ENCODE measurements at places on chromosomes 1 and 21.
A peak's percentile ranks its signal among the peaks of the same experiment; 100 is the strongest.

DNA sequence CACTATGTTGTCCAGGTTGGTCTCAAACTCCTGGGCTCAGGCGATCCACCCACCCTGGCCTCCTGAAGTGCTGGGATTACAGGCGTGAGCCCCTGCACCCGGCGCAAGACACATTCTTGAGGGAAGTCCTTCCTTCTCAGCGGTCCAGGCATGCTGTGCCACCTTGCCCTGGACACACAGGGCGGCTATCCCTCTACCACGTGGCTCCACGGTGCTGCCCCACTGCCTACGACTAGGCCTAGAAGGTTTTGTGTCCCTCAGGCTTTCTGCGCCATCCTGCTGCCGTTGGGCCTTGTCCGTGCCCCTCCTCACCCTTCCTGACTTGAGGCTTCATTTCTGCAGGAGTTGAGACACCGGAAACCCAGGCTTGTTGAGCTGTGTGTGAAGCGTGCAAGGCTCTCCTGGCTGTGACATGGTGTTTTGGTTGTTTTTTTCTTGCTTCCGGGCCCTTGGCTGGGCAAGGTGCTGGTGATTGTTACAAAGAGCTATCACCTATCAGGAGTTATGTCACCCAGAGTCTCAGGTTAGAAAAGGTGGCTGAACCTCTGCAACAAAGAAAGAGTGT, 13.9 kb downstream of the C1orf174 start:
- no peaks in the 10 kb centered on the region for H3K4me1 ChIP-seq
- no peak for DNase-seq
- peaks cover 48% of the 10 kb centered on the region for H3K36me3 ChIP-seq
- H3K27ac ChIP-seq, result no peak overlapping the region
- no peaks in the 10 kb centered on the region for H3K27me3 ChIP-seq

- H3K4me3 ChIP-seq, result peak overlapping the region; percentile 57
- DNase-seq, result no peak
- no peaks in the 10 kb centered on the region for H3K27me3 ChIP-seq
- H3K4me1 ChIP-seq, result peaks cover 32% of the 10 kb centered on the region
- peaks cover 12% of the 10 kb centered on the region for H3K36me3 ChIP-seq
- peak overlapping the region; percentile 99 for H3K27ac ChIP-seq
Measured at GRCh38 chr21:41361053-41361785, 608 bp upstream of the MX2 start.

DNA sequence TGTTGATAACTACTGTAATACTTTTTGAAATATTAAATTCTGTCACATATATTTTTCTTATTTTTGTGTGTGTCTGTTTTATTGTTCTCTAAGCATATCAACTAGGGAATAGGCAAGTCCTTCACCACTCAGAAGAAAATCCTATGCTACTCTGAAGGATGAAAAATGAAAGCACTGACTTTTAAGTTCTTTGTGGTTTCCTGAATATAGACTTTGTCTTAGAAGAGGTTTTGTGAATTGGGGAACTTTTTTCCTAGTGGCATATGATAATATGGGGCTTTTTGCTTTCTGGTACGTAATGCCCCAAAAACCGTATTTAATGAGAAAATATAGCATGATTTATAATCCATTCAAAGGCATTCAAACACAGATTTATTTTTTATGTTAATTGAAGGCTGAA, 136.0 kb downstream of the SNX7 start:
- H3K27me3 ChIP-seq, result no peaks in the 10 kb centered on the region
- peaks cover 10% of the 10 kb centered on the region for H3K4me1 ChIP-seq
- no peak overlapping the region for H3K27ac ChIP-seq
- no peak for DNase-seq

- H3K4me1 ChIP-seq, result no peaks in the 10 kb centered on the region
- H3K27me3 ChIP-seq, result no peaks in the 10 kb centered on the region
- no peak overlapping the region for H3K27ac ChIP-seq
- H3K4me3 ChIP-seq, result peak overlapping the region; percentile 37
Measured at GRCh38 chr21:36429947-36430546, 44.9 kb downstream of the CHAF1B start.

- H3K36me3 ChIP-seq, result no peaks in the 10 kb centered on the region
- H3K4me3 ChIP-seq, result no peak overlapping the region
- H3K4me1 ChIP-seq, result no peaks in the 10 kb centered on the region
Measured at GRCh38 chr21:35833991-35834390, 226.3 kb downstream of the SETD4 start.

DNA sequence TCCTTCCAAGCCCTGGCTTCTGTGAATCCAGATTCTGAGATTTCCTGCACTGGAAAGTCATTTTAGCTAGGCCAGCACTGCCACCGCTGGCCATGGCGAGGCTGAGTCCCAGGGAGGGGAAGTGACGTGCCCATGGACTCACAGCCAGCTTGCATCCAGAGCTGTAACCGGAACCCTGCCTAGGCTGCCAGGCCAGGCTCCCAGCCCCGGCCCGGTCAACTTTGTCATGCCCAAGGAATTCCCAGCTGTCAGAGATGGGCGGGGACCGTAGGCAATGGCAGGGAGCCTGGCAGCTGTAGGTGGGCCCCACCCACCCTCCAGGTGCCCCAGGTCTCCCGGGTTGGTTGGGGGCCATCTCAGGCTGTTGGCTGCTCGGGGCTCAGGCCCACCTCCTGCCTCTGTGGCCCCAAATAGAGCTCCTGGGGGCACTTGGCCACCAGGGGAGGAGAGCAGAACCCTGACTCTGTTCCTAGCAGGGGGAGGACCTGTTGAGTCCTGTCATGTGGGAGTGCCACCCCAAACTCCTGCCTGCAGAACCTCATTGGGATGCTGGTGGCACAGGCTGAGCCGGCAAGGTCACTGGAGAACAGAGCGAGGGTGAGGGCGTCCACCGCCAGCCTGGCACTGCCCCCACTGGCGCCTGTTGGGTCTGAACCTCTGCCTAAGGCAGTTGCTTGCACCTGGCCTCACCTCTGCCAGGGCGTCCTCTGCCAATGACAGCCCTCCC, 57.8 kb downstream of the FOXO6 start:
- no peak overlapping the region for H3K4me3 ChIP-seq
- H3K36me3 ChIP-seq, result no peaks in the 10 kb centered on the region
- DNase-seq, result no peak
- H3K4me1 ChIP-seq, result no peaks in the 10 kb centered on the region
- no peak overlapping the region for H3K27ac ChIP-seq
- no peaks in the 10 kb centered on the region for H3K27me3 ChIP-seq

All from effector memory CD4-positive, alpha-beta T cell (primary cell).